ENCODE measurements at places on chromosomes 12 and 14.

DNA sequence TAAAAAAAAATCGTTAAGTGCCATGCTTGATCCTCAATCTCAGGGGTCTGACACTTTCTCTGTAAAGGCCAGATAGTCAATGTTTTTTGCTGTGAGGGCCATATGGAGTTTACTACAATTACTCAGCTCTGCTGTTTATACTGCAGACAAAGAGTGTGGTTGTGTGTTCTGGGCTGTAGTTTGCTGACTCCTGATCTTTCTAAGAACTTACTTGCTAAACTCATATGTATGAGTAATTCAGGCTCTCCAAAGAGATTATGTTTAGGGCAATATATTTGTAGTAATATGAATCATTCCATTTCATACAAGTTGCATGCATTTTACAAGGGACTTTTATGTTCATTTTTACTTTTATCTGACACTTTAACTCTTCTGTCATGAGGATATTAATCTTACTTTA lies 188.2 kb downstream of the TMTC2 start:
- DNase-seq: no peak

GRCh38 chr14:79652513-79653307 lies 558.6 kb downstream of the DIO2 start:
- no peak for DNase-seq

DNA sequence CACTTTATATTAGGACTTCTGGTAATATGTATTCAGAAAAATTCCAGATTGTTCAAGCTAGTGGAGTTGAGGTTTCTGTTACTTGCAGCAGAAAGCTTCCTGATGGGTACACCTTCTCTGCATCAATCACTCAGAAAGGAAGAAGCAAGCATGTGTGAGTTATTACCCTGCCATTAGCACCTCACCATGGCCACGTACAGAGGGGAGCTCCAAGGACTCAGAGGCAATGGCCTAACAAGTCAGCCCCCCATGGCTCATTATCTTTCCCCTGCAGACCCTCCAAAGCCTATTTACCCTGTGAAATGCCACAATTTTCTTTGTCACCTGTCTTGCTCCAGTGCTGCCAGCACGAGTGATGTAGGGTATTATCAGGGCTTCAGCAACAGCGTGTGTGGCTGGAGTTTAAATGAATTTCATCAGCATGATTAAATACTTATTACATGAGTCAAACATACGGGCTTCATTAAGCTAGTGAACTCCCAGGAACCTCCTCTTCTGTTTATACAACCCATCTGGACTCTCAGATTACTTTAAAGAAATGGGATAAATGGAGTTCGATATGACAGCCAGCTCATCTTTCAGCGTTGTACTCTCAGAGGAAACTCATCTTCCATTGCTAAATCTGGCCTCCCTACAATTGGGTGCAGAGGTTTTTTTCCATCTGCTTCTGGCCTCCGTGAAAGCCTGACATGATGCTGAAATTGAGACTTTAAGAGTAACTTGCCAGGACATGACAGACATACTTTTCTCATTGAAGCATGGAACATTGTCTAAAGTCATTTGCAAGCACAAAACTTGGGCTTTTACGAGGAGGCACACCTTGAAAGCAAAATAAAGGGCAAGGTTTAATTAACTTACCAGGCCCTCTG lies 135.9 kb downstream of the TMEM30B start:
- no peak for DNase-seq

GRCh38 chr14:35400648-35401421 lies 3.7 kb downstream of the NFKBIA start:
- DNase-seq: peak; percentile 65

DNA sequence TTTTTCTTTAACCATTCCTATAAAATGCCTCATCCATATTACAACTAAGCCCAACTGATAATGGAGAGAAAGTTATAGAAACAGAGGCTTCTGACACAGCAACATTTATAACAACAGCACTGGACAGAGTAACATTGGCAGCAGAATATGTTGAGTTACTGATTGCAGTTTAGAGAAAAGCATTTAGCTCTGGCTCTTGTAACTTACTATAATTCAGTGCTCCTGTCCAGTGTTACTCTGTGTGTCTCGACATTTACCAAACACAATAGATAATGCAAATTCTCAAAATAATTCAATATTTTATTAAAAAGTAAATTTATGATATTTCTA lies 356.1 kb downstream of the CEP128 start:
- DNase-seq: no peak

- no peak for DNase-seq
These were observed 27.9 kb downstream of the VWF start for GRCh38 chr12:6096527-6096926.

DNA sequence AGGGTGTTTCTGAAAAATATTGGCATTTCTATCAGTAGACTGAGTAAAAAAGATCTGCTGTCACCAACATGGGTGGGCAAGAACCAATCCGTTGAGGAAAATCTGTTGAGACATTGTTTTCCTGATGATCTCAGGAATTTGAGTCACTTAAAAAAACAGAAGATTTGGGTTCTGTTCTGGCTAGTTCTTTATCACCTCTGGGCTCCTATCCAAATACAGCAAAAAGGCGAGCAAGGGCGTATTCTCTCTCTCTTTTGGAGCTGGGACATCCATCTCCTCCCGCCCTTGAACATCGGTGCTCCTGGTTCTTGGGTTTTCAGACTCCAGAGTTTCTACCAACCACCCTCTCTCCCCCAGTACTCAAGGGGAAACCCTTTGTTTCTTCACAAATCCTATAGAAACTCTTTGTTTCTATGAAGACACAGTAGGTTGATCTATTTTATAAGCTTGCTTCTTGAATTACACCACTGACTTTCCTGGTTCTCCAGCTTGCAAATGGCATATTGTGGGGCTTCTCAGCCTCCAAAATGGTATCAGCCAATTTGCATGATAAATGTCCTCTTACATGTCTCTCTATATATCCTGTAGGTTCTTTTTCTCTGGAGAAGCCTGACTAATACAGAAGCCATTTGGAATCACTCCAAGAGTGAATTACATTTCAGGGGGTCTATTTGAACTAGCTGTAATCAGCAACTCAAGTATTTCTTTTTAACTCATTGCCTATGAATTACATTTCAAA lies 263.9 kb upstream of the TMTC1 start:
- no peak for DNase-seq

GRCh38 chr14:25140411-25140810 lies 90.5 kb upstream of the STXBP6 start:
- DNase-seq: no peak

Measured in activated naive CD8-positive, alpha-beta T cell treated with anti-CD3 and anti-CD28 coated beads, Interleukin-2, amount 50 U/mL, for 24 hours (primary cell).